ENCODE measurements at places on chromosomes 16 and 17.

DNA sequence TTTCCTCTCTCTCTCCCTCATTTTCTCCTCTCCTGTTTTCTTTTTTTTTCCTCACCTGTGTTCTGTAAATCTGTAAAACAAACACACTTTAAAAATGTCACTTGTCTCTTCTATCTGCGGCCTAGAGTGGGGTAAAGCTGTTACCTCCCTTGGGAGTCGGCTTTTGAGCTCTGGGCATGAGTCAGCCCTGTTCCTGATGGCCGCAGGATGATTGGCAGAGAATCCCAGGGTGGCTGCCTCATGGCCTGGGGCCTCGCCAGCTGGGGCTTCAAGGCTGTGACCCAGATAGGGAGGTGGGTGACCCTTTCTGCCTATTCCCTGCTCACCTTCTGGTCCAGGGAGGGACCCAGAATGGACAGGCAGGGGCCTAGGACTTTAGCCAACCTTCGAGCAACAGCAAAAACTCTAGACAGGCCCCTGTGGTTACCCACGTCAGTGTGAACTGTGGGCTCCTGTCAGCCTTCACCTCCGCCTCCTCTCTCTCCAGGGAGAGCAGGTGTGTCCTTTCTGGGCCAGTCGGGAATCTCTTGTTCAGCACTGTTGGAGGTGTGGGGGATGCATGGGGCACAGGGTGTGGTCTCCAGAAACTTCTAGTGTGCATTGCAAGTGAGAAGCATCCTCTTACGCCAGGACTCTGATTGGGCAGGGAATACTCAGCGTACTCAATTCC is 87.4 kb downstream of the RAP1GAP2 start:
- peak; percentile 80 for DNase-seq

GRCh38 chr17:46968224-46968834 is 10.7 kb downstream of the RPRML start:
- peak; percentile 25 for DNase-seq

DNA sequence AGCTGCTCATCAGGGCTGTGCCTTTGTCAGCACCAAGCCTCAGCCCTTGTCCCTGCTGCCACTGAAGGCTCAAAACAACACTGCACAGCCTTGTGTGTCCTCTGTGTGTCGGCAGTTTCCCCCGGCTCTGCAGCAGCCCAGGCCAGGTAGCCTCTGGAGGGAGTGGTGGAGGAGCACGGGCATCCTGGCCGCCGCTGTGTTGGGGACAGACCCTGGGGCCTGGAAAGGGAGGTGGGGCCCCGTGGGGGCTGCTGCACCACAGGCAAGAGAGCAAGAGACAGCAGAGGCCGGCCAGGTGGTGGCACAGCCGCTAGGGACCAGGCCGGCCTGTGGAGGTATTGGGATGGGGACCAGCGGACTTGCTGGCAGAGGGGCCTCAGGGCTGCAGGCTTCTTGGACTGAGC is 96.9 kb upstream of the ZNF750 start:
- no peak for DNase-seq

DNA sequence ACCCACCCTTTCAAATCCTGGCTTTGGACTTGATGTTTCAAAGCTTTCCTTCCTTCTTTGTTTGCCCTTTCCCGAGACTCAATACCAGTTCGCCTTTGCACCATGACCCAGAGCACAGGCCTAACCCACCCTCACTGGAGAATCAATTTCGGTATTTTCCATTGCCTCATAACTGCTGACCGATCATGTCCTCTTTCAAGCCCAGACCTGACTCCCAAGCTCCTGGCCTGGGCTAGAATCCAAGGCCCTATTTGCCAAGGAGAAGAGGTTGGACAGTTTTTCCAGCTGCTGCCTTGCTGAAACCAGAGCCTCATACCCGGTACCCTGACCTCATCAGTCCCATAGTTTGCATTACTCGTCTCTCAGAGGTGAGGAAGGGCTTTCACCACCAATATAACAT is 35.3 kb upstream of the HELZ start:
- no peak for DNase-seq

- DNase-seq, result peak; percentile 34
These were observed 47.7 kb downstream of the ZFHX3 start for GRCh38 chr16:73000020-73000906.

GRCh38 chr16:78060809-78061208 is 38.5 kb downstream of the CLEC3A start:
- DNase-seq, result no peak

DNA sequence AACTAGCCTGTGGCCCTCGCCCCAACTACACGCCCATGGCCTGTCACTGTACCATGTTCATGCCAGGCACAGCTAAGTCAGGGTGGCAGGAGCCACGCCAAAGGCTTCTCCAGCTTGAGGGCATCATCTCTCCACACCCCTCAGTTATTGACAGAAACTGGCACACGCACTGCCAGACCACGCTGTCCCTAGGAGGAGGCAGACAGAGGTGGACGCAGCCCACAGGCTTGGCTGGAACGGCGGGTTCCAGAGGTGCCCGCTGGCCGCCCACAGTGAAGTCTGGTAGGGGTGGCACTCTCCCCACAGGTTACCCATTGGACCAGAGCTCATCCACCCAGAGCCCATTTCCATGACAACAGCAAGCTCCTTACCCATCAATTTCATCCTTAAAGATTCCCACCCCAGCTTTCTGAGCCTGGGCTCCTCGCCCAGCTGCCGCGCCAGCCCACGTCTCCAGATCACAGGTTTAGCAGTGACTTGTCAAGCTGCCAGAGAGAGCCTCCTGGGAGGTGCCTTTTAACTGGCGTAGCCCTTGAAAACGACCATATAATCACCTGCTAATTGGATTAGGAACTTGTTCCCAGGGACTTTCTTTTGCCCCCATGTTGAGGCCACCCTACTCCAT is 27.9 kb downstream of the RPRML start:
- DNase-seq, result no peak

DNA sequence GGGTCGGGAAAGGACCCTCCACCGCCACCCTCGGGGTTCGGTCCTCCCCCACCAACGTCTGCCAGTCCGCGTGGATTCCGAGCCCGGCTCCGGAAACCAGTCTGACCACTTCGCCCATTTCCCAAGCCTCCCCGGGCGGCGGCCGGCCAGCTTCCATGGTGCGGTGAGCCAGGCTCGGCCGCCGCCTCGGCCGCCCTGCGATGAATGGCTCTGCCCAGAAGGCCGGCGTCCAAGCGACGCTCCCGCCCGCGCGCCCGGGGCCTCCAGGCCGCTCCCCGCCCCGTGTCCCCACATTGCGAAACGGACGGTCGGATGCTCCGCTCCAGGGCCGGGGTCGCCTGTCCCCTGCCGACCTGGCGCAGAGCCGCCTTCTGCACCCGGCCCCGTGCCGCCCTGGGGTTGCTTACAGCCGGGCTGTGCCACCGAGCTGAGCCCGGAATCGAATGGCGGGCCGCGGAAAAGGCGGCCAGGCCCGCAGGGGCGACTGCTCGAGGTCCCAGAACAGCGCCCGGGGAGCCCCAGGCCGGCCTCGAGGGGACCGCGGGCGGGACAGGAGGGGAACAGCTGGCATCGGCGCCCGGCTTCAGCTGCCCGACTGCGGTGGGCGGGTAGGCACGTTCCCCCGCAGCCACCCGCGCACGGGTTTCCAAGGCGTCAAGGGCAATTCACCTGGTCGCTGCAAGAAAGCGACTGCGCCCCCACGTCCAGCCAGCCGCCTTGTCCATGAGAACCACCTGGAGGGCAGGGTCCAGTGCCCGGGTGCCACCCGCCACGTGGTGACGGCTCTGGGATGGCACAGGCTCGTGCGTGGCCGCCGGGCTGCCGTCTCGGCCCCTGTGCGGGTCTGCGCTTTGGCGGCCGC is 18.3 kb upstream of the CBX8 start:
- peak; percentile 79 for DNase-seq

GRCh38 chr16:49866595-49867071 is 10.7 kb upstream of the ZNF423 start:
- no peak for DNase-seq

- no peak for DNase-seq
These were observed 209.5 kb downstream of the CNTNAP4 start for GRCh38 chr16:76486740-76487139.

- no peak for DNase-seq
These were observed 9.3 kb downstream of the NOD2 start for GRCh38 chr16:50702725-50703124.

- no peak for DNase-seq
These were observed 19.9 kb downstream of the KDM8 start for GRCh38 chr16:27223226-27223610.

GRCh38 chr17:21522755-21523336 is 146.7 kb downstream of the KCNJ12 start:
- peak; percentile 8 for DNase-seq

- no peak for DNase-seq
These were observed 30.1 kb upstream of the MED9 start for GRCh38 chr17:17446666-17447155.

GRCh38 chr17:66491213-66491612 is 188.8 kb downstream of the PRKCA start:
- no peak for DNase-seq

DNA sequence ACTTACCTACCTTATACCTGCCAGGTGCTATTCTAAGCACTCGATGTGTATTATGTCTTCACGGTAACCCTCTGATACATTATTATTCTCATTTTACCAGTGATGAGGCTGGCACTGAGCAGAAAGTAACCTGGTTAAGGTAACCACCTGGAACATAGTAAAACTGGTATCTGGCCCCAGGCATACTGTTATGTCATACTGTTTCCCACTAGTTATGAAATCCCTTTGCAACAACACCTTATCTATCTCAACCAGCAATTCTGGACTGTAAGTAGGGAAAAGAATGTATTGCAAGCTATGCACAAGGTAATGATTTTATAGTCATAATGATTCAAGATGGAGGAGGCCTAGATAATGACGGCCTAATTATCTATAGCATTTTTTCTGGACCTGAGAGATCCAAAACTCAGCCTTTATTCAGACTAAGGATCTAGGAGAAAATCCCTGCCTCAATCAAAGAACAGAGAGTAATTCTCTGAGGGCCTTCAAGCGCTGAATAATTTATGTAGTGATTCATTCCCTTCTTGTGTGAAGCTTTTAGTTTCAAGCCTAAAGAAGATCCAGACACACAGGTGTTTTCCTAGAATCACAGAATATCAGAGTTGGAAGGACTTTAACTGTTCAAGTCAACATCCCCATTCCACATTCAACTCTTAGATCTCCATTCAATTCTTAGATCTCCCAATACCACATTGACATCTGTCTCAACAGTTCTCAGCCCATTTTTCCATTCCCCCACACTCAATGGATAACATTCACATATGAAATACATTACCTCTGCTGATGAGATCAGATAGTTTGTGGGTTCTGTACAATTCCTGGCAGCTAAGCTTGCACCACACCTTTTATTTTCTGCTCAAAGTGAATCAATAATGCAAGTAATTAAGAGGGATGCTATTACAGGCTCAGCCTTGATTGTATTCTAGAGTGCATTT is 14.9 kb upstream of the MMD start:
- no peak for DNase-seq

DNA sequence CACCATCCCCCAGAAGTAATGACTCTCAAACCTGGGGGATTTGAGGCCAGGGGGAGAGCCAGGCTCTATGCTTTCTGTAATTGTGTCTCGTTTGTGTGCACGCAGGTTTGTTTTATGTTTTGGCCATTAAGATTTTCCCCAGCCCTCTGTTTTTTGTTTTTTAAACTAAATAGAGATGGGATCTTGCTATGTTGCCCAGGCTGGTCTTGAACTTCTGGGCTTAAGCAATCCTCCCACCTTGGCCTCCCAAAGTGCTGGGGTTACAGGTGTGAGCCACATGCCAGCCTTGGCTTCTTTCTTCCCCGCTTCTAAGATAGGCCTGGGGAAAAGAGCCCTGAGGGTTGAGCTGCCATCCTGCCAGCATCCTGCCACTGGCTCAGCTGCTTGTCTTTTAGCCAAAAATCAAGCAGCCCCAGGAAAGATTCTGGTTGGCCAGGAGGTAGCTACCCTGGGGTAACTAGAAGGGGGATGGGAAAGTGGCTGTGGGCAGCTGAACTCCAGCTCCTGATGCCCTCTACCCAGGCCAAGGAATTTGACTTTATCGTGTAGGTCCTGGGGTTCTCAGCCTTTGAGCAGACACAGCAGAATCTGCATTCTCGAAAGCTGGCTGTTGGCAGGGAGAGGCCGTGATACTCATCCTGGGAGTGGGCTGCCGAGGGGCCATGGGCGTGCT is 18.4 kb downstream of the KDM8 start:
- DNase-seq, result no peak

DNA sequence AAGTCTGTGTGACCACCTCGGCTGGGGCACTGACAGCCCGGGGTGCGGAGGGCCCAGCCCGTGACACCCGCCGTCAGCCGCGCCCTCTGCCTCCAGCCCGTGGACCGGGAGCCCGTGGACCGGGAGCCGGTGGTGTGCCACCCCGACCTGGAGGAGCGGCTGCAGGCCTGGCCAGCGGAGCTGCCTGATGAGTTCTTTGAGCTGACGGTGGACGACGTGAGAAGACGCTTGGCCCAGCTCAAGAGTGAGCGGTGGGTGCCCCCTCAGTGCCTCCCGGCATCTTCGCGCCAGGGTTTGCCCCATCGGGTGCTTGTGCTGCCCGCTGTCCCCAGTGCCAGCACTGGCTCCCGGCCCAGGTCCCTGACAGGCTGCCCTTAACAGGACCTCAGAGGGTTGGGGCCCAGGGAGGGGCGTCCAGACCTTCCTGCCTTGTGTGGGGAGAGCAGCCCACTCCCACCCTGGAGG is 13.7 kb downstream of the CENPX start:
- DNase-seq, result no peak

- no peak for DNase-seq
These were observed 128.1 kb upstream of the HS3ST4 start for GRCh38 chr16:25563700-25564099.

GRCh38 chr17:4854111-4854681 is 21.1 kb downstream of the MINK1 start:
- peak; percentile 34 for DNase-seq

DNA sequence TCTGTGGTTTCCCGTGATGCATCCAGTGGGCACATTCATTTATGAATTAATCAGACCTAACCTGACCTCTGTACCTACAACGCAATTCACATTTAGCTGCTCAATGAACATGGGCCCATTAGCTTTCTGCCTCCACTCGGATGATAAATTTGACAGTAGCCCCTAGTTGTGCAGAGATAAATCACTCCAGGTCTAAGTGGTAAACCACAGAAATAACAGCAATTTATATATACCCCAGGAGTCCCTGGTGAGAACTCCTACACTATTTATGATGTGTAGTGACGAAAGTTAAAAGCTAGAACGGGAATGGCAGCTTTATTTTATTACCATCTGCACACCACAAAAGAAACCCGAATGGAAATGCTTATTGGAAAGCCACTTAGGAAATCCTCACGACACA is 371.5 kb downstream of the HAPSTR1 start:
- DNase-seq, result no peak

DNA sequence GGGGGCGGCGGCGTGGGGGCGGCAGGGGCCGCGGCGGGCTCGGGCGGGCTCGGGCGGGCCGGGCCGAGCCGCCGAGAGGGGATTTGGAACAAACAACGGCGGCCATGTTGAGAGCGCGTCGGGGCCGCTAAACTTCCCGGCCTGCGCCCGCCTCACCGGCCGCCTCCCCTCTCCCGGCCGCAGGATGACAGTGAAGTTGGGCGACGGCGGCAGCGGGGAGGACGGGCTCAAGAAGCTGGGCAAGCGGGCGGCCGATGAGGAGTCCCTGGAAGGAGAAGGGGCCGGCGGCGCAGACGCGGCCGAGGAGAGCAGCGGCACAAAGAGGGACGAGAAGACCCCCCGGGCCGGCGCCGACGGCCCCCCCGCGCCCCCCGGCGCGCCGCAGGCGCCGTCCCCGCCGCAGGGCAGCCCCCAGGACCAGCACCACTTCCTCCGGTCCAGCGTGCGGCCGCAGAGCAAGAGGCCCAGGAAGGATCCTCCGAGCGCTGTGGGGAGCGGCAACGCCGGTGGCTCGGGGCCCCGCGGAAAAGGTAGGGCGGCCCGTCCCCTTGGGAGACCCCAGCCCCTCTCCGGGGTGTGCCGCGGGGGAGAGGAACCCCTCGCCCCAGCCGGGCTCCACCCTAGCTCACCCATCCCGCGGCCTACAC is 2.4 kb downstream of the CRAMP1 start:
- DNase-seq, result peak; percentile 84
